Left lung (tissue), 14 donors: ENCODE measurements at places on chromosomes 2 and 18. TPM values are rescaled to one million over a fixed set of nuclear protein-coding genes. Genes with fewer than 3 reads are reported as not detected.

DNA sequence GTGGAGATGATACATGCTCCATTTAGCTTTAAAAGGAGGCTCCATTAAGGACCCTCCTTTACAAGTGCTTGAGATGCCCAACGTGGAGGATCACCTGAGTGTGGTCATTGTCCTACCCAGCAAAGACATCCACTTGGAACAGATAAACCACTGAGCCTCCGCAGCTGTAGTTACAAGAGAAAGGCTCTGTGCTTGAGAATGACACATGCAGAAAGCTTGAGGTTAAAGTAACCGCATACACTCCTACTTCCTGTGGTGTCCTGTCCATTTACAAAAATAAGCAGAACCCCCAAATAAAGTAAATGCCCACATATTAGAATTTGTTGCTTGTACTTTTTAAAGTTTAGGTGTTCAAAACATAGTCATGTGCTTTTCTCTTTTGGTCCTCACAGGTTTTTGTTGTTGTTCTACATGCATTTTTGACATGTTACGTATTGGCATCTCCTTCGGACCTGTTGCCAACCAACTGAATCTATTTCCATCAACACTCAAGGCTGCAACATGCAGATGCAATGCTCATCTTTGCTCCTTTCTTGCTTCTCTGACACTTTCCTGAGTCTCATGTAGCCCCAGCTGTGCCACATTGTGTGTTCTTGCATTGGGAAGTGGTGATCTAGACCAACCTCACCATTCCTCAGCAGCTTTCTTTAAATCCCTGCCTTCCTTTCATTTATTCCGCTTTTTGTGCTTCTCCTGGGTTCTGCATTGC lies 56.0 kb downstream of the SERPINB7 start:
- no peak overlapping the region for H3K27ac ChIP-seq
- H3K36me3 ChIP-seq = no peaks in the 10 kb centered on the region
- DNase-seq = no peak
- H3K4me3 ChIP-seq = no peak overlapping the region

DNA sequence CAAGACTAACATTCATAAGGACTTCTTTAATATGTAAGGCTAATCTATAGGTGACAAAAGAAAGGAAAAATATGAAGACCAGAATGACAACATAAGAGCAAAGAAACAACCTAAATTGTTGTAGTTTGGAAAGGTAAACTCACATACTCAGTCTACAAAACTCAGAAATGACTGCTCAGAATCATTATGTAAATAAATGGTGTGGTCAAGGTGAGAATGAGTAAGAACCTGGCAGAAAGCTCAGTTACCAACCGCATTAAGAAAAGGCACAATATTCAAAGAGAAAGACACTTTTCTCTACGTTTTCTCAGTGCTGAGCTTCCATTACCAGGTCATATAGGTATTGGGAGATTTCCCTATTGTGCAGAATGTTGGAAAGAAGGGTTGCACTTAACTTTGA lies 15.8 kb downstream of the ATF2 start:
- peaks cover 2% of the 10 kb centered on the region for H3K4me1 ChIP-seq
- H3K4me3 ChIP-seq = no peak overlapping the region
- no peaks in the 10 kb centered on the region for H3K27me3 ChIP-seq
- H3K27ac ChIP-seq = no peak overlapping the region

The OTOS gene
- polyA plus RNA-seq = not detected

The HK2 gene
- polyA plus RNA-seq = 3.9 TPM

DNA sequence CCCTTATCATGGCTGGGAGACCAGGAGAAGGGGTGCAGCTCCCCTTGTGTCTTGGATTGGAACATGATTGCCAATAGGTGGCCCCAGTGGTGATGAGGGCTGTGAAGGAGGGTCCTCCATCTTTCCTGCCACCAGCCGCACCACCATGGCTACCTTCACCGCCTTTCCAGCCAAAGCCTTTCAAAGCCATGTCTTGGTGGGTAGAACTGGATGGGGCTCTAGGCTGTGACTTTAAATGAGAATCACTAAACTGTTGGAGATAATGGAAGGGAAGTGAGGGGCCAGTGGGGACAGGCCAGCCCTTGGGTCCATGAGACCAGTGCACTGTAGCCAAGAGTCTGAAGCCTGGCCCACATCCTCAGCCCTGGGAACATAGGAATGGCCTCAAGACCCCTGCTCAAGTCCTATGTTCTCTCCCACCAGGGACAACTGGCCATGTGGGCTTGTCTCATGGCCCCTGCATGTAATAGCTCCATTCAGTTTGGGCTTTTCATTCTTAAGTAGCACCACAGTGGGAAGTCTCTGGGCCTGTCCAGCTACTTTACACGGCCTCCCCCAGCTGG lies 345.7 kb downstream of the DYSF start:
- H3K27ac ChIP-seq = no peak overlapping the region
- DNase-seq = no peak
- H3K27me3 ChIP-seq = no peaks in the 10 kb centered on the region
- no peaks in the 10 kb centered on the region for H3K36me3 ChIP-seq
- no peak overlapping the region for H3K4me3 ChIP-seq

The FAHD2B gene
- 31.9 TPM for polyA plus RNA-seq

The SIX3 gene
- polyA plus RNA-seq = not detected
